NCI-H460 (cell line): ENCODE measurements at places on chromosomes 16 and 17. TPM values are rescaled to one million over a fixed set of nuclear protein-coding genes. Genes with fewer than 3 reads are reported as not detected.

DNA sequence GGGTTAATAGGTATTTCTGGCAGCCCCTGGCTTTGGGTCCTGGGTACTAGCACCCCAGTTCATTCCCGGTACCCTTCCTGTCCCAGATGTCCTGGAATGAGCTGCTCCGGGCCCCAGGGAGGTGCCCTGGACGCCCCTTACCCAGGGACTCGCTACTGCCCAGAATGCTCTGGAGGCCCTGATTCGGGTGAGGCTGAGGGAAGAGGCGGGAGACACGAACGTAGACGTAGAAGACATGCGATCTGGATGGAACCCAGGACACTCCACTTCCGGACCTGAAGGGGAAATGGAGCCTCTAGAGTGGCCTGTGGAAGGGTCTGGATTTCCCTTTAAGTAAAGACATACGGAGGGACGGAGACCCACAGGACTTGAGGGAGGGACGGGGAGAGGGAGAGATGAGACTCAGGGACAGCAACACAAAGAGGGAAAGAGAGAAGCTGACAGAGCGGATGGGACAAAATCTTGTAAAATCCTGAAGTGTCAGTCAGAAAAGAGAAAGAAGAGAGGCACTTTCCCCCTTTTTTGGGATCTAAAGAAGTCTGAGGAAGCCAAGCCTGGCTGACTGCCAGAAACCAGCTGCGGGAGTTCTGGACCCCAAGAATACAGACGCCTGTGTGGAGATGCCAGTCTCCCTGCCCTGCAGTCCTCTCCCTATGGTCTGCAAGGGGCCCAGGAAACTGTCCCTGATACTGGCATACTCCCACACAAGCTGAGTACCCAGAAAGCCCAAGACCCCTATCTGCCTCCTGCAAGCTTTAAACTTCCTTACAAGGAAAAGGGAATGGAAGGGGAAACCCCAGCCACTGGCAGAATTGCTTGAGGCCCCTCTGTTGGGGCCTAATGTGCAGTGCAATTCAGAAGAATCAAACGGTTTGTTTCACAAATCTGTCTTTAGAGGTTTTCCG, 1.0 kb upstream of the HOXB13 start:
- no peak for DNase-seq

- DNase-seq: no peak
Observed at GRCh38 chr16:47779201-47780016, 318.3 kb downstream of the PHKB start.

- no peak for DNase-seq
Observed at GRCh38 chr17:82023447-82024241, 539 bp downstream of the LRRC45 start.

DNA sequence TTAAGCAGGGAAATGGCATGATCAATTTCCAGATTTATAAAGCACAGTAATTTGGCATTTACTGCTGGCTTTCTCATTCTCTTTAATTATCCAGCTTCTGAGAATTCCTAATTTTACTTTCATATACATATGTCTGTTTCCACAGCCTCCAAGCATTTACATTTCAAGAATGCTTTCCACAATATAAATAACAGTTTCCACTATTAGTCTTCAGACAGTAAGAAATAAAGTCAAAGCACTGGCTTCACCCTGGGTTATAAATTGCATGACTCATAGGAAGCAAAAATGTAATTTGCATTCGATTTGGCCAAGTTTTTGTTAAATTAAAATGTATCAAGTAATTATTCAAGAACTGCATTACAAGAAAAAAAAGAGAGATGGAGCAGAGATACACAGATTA, 53.5 kb downstream of the MPHOSPH6 start:
- DNase-seq: no peak

DNA sequence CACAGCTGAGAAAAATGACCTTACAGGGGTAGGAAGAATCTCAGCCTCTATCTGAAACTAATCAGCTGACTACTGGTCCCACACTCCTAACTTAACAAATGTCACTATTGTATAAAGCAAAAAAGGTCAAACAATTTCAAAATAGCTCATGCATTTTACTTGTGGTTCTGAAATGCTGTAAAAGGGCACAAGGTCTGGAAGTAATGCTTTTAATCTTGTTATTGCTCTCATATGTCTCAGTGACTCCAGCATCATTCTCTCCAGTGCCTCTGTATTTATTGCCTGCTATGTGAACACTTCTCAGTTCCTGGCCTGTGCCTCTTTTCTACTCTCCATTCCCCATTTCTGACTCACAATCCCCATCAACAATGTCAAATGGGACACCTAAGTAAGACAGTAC, 937.7 kb downstream of the CDH11 start:
- DNase-seq: no peak

- no peak for DNase-seq
Observed at GRCh38 chr17:2852729-2853282, 56.6 kb downstream of the RAP1GAP2 start.

HOXB2 gene
- total RNA-seq: 0.52 TPM in 1 of 2 replicates, not detected in the other

RGS9 gene
- 5.0 and 5.8 TPM in 2 replicates for total RNA-seq

SDR42E2 gene
- not detected in 2 replicates for total RNA-seq

TMEM204 gene
- not detected in 2 replicates for total RNA-seq
